Vein endothelial cell (primary cell): ENCODE measurements at places on chromosomes 6 and 20. TPM values are rescaled to one million over a fixed set of nuclear protein-coding genes. Genes with fewer than 3 reads are reported as not detected.

The PLCB4 gene
- total RNA-seq: 4.9 and 5.0 TPM in 2 replicates

The RAB44 gene
- total RNA-seq: under 0.01 TPM in 1 of 2 replicates, not detected in the other

The TOP1 gene
- total RNA-seq: 16.3 and 25.5 TPM in 2 replicates

The BPIFB2 gene
- total RNA-seq: not detected in 2 replicates

The TCP11 gene
- 0.33 TPM in 1 of 2 replicates, not detected in the other for total RNA-seq

The CLPSL2 gene
- total RNA-seq: not detected in 2 replicates

The LY86 gene
- total RNA-seq: not detected in 2 replicates

The UNC93A gene
- total RNA-seq: not detected in 2 replicates

The PTGIS gene
- total RNA-seq: 1.4 and 5.9 TPM in 2 replicates

The CSNK2B gene
- 205 and 210 TPM in 2 replicates for total RNA-seq

The SALL4 gene
- total RNA-seq: 0.38 and 0.65 TPM in 2 replicates

The EYA4 gene
- total RNA-seq: 0.38 and 0.98 TPM in 2 replicates

The SLC22A7 gene
- not detected in 2 replicates for total RNA-seq

The SPAG4 gene
- 6.9 and 17.0 TPM in 2 replicates for total RNA-seq
